ENCODE measurements at places on chromosomes 12 and 14.

GRCh38 chr12:27539191-27539631, 15.2 kb downstream of the PPFIBP1 start:
- DNase-seq, result no peak

- no peak for DNase-seq
These were observed 46.3 kb downstream of the TTC8 start for GRCh38 chr14:88870777-88871176.

- DNase-seq, result no peak
These were observed at the start of gene OTX2 for GRCh38 chr14:56810147-56810719. TSS of gene OTX2 (minus strand) at chr14:56810479. CDS start at chr14:56805456, 5,023 bp downstream.

DNA sequence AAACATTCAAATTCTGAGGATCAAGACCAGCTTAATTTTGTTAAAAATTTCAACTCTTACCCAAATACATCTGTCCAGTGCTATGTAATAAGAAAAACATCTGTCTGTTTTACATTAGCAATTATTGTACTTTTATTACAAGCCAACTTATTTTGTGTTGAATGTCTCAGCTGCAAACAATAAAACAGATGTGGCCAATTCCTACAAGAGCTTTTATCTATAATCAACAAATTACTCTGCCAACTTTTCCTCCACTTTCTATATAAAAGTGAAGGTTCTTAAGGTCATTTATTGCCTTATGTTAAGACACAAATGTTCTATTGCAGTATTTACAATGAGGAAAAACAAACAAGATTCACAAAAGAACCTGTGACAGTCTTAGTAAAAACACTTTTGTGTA, 72.7 kb downstream of the NOVA1 start:
- DNase-seq, result no peak

GRCh38 chr14:75153295-75153694, 23.1 kb downstream of the TMED10 start:
- no peak for DNase-seq

- no peak for DNase-seq
These were observed 91.4 kb downstream of the VRK1 start for GRCh38 chr14:96888593-96888992.
